ENCODE measurements at places on chromosomes 7 and 10.

GRCh38 chr7:106042196-106042611 is 69.9 kb downstream of the SYPL1 start:
- no peak for DNase-seq

DNA sequence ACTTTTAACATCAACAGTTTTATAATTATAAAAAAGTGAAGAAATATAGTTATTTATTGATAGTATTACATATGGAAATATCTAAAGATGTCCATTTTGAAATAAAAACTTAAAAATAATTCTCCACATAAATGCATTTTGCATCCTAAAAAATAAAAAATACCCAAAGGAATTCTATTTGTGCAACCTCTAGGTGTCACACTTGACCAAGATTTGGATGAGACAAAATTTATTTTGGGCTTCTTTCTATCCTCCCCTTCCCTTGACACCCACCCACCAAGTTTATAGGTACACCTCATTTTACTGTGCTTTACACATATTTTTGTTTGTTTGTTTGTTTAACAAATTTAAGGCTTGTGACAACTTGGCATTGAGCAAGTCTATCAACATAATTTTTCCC is 3.3 kb upstream of the THSD7A start:
- DNase-seq, result peak; percentile 4

- peak; percentile 59 for DNase-seq
Measured at GRCh38 chr10:78211561-78212051, 177.9 kb downstream of the RPS24 start.

- no peak for DNase-seq
Measured at GRCh38 chr10:34593374-34593890, 221.7 kb downstream of the PARD3 start.
